ENCODE measurements at places on chromosomes 4 and X.

DNA sequence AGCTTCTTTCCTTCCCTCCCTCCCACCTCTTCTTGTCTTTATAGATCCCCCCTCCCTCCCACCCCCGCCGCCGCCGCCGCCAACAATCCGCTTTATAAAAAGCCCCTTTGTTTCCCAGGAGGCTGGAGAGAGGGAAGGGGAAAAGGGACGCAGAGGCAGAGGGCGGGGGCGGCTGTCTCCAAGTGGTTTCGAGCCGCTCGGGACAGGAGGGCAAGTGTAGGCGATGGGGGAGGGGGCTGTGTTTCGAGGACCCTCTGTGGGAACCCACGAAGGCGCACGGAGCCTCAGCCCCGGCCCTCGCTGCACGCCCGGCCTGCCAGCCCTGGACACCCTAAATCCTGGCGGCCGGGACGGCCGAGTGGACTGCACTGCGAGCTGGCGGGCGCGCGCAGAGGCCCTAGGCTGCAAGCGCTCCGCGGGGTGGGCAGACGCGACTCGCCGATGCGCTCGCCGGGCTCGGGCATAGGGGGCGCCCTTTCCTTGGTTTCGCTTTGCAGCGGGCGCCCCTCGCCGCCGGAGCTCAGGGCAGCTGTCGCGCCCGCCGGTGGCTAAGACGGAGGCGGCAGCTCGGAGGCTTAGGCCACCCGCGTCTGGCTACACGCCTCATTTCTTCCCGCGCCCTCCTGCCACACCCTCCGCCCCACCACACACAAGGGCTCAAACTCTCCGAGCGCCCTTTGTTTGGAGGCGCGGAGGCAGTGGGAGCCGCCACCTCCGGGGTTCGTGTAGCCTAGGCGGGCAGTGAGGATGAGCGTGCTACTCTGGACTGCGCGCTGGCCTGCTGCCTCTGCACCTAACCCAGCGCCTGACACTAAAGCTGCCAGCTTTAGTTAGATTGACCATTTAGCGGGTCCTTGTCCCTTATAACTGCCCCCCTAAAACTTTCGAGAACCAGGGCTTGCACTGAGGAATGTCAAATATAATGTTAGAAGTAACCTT is 2.2 kb downstream of the MAMLD1 start:
- peak; percentile 79 for DNase-seq

DNA sequence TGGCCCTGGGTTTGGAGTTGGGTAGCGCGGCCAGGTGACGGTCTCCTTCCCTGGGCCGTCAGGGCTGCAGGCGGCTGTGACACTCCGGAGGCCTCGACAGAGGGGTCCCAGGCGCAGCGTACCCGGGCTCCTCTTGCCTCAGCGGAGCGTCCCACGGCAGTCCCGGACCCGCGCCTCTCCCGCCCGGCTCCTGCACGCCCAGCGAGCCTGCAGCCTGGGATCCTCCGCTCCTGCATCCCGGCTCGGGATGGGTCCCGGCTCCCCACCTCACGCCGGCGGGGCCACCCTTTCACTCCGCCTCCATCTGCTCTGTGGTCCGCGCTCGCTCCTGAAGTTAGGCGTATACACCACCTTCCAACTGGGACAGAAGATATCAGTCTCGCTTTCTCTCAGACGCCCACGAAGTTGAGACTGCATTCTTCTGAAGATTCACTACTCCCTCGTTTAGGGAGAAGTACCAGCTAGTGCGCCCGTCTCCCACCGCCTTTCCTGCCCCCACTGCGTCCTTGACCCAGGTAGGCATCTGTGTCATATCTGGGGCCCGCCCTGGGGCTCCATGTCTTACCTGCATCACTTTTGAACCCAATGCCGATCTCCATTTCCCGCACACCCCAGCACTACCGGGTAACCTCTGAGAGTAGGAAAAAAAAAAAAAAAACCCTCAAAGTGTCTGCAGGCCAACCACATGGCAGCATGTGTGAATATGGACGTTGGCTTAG is 32.3 kb upstream of the KDR start:
- DNase-seq, result peak; percentile 20

DNA sequence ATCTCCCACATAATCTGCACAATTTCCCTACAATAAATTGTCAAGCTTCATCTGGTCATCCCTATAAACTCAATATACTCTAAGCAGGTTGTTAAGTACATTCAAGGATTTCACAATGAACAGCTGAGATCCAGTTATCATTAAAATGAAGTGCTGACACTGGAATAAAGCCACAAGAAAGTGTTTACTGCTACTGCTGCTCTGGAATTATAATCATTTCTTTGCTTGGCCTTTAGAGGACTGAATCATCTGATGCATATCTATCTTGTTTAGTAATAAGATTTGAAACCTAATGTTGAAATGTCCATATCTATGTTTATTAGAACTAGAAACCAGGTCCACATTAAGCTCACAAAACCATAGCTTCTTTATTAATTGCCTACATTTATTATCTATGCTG is 338.6 kb upstream of the ZFP42 start:
- no peak for DNase-seq

GRCh38 chr4:94346541-94346940 is 3.9 kb upstream of the HPGDS start:
- no peak for DNase-seq

DNA sequence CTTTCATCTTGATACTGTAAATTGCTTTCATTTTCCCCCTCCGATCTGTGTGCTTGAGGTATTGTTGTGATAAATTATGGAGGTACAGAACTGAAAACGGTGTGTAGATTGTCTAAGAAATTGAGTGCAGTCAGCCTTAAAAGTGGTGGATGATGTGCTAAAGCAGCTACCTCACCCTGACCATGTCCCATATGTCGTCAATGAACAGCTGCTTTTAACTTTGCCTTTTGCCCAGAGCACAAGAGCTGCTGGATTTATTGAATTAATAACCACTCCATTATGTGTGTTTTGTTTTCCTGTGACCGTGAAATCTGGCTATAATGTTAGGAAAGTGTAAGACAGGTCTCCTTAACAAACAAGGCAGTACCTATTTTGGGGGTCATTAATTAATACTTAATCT is 581.9 kb upstream of the PITX2 start:
- no peak for DNase-seq

GRCh38 chr4:30429813-30430761 is 290.1 kb upstream of the PCDH7 start:
- DNase-seq, result no peak

- no peak for DNase-seq
Observed at GRCh38 chr4:77037736-77038135, 38.1 kb downstream of the CCNI start.

DNA sequence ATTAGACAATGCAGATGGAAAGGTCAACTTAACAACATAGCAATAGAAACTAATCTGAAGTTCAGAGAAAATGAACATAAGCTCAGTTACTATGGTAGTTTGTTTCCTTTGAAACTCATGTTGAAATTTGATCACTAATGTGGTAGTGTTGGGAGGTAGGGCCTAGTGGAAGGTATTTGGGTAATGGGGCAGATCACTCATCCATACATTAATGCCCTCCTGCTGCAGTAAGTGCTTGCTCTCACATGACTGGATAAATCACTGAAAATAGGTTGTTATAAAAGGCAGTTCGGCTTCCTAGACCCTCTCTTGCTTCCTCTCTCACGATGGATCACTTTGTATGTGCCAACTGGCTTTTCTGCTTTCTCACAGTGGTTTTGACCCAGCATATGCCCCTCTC is 567.4 kb upstream of the GALNT7 start:
- no peak for DNase-seq

DNA sequence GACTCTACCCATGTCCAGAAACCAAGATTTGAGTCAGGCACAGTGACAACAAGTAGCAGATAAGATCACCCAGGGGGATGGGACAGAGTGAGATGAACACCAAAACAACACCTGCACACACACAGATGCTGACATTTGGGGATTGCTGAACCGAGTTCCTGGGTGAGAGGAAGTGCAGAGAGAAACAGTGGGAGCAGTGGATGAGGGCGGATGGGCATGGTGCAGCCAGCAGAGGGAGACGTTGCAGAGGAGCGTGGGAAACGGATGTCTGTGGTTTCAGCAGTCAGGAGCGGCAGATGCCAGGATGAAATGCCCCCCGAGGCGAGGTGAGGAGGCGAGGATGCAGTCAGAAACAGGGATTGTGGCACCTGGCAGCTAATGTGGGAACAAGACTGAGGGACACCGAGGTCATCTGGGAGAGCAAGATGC is 78.6 kb upstream of the STS start:
- DNase-seq, result no peak

DNA sequence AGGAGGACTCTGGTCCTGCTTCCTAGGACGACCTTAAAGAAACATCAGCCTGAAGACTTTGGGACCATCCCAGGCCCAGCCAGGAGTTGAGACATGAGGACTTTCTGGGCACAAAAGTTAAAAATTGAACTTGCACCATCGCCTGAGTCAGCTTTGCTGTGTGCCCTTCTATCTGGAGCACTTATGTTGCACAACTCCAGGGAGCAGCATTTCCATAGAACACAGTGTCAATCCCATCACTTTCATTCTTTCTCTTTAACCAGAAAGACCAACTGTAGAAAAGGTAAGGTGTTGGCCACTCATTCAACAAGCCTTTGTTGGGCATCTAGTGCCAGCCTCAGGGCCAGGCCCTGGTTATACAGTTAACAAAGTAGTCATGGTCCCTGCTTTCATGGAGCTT is 8.6 kb upstream of the CLDN24 start:
- no peak for DNase-seq

DNA sequence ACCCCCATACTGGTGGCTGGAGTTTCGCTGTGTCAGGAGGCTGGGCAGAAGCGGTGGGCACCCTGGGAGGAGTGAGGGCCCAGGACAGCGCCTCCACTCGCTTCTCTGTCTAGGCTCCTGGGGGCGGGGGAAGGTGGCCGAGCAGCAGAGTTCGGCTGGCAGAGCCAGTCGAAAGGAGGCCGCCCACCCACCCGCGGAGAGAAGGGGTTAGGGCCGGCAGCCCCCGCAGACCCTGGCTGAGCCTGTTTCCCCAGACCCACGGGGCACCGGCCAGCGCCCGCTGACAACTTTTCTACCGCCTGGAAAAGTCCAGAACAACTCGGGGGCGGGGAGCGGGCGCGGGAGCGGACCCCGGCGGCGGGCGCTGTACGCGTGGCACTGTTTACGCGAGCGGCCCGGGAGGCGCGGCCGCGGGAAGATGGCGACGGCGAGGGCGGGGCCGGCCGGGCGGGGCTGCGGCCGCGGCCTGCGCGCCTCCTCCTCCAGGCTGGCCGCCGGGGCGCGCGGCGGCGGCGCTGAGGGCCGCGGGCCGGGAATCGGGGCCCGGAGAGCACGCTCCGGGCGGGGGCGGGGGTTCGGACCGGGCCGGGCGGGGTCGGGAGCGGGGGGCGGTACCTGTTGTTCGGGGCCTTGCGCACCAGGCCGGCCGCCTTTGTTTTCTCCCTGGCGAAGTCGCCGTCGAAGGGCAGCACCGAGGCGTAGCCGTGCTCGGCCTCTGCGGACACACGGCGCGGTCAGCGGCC is 628 bp downstream of the MXD4 start:
- peak; percentile 65 for DNase-seq

DNA sequence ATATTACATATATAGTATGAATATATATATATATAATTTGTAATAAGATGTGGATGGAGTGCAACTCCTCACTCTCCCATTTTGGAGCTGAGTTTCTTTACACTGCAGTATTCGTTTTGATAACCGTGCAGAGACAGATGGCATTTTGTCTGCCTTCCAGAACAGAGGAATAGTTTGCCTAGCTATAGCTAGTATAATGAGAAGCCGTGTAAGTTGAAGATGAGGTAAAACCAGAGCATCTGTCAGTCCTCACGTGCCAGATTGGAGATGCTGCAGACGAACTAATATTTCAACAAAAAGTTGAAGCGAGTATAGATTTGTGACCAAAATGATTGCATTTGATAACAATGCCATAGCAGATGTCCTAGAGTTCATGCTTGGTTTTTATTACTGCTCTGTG is 180.6 kb downstream of the FMR1NB start:
- no peak for DNase-seq

GRCh38 chrX:39845233-39845632 is 252.5 kb downstream of the BCOR start:
- no peak for DNase-seq

- DNase-seq, result no peak
Observed at GRCh38 chr4:153486281-153487151, 20.4 kb downstream of the TMEM131L start.

- DNase-seq, result no peak
Observed at GRCh38 chrX:71906144-71906543, 4.5 kb upstream of the NHSL2 start.

DNA sequence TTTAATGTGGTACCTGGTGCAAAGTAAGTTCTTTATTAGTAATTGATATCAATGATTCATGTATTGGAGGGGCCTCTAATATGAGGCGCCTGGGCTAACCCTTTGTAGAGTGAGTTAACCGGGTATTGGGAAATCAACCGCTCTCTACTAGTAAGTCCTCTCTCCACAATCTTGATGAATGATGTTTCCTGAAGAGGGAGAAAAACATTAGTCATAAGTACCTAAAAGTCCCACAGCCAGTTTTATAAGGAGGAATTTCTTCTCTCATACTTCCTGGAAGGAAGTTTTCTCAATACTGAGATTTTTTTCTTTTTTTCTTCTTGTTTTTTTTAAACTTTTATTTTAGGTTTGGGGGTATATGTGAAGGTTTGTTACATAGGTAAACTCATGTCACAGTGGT is 62.3 kb downstream of the AGTR2 start:
- no peak for DNase-seq

DNA sequence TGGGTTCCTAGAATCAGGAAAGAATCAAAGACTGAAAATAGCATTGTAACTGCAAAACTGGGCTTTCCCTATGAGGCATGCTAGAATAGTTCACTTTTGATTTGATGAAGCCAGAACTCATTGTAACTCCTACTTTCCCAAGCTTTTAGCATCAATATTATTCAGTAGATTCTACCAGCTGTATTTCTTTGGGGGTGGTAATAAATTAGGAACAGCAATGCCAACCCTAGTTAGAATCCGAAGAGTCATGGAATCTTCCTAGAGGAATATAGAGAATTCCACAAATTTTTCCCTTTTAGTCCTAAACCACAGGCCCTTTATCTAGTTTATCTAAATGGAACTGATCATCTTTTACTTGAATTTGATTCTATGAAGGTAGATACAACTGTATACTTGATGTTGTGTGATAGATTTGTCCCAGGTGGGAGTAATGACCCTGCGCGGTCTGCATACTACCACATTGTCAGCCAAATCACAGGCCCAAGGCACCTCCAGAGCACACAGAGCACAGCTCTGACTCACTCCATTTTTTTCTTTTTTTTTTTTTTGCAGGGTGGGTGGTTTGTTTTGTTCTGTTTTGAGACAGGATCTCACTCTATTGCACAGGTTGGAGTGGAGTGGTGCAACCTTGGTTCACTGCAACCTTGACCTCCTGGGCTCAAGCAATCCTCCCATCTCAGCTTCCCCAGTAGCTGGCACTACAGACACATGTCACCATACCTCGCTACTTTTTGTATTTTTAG is 66.6 kb downstream of the EDNRA start:
- no peak for DNase-seq

GRCh38 chr4:180455226-180455625 is 1788.0 kb upstream of the TENM3 start:
- no peak for DNase-seq

- DNase-seq, result no peak
Observed at GRCh38 chrX:128106630-128107029, 54.4 kb upstream of the ACTRT1 start.

DNA sequence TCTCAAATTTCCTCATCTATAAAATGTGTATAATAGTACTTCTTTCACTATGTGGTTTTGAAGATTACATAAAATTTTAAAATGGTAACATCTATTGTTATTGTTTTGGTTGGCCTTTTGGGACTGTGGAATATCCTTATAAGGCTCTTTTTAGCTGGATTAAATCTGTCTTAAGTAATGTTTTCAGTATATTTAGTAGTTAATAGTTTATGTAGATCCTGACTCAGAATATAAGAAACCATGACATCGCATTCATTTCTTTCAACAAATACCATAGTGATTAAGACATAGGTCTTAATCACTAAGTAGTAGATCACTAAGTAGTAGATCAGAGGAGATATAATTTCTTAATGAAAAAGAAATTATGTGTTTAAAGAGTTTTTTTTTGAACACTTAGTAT is 48.5 kb downstream of the MRPL1 start:
- DNase-seq, result no peak

Data from right hindlimb (tissue), 1 donor.